Islet precursor cell (in vitro differentiated cells): ENCODE measurements at places on chromosomes 2 and 18.

GRCh38 chr2:70300771-70301343 is 1.0 kb downstream of the FAM136A start:
- DNase-seq = no peak

DNA sequence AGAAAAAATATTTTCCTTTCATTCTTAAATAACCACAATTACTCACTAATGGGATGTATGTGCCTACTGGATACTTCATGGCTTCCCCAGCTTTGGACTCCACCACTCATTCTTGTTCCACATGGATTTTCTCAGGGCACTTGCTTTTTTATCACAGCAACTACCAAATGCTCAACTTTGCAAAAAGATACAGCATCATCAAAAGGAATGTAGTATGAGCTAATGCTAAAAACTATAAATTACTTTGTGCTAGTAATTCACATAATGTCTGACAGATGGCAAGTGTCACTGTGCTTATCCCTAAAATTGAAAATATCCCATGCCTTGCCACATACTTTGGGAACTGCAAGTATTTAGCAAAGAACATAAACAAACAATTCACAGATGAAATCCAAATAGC is 130.4 kb upstream of the ZFP36L2 start:
- DNase-seq = no peak

GRCh38 chr2:182179176-182179575 is 193.5 kb downstream of the PPP1R1C start:
- DNase-seq = no peak

DNA sequence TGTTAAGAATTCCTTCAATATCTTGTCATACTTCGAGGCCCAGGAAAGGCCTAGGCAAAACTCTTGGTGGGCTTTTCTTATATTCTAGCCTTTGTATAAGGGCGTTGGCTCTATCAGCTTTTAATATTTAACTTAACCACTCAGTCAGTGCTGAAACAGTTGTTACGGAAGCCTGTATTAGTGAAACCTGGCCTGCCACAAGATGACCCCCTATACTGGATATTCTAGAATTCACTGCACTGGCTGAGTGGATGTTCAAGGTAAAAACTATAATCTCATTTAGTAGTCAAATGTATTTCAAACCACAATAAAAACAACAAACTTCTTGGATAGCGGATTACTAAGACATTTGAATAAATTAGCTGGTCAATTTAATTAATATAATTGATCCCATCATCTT is 91.7 kb upstream of the HNMT start:
- DNase-seq = no peak

GRCh38 chr2:72236445-72237067 is 88.9 kb upstream of the CYP26B1 start:
- DNase-seq = no peak

DNA sequence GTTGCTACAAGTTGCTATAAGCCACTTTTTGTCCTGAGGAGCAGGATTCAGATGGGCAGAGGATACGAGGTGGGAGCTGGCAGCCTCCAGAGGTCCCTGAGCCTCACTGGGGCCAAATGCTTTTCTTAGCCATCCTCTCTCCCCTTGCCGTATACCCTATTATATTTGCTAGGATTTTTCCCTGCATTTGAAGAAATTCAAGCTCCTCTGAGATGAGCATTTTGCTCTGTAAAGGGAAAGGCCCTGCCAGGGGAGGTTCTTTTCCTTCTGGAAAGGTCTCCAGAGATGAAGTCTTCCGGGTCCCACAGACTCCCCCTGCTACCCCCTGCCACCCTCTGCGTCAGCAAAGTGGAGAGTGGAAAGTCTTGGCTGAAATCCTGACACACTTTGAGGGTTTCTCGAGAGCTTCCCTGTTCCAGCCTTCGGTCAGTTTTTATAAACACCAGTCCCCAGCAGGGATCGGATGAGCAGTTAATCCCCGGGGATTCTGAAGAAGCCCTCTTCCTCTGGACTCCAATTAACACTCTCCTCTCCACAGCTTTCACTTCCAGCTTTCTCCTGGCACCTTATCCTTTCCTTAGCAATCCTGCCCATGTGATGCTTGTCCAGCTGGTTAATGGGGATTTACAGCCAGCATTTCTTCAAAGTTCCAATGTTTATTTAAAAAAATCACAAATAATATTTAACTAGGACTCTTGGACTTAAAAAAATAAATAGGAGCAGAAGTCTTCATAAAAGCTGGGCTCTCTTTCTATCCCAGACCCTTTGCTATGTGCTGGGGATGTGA is 13.1 kb downstream of the CYRIA start:
- no peak for DNase-seq

DNA sequence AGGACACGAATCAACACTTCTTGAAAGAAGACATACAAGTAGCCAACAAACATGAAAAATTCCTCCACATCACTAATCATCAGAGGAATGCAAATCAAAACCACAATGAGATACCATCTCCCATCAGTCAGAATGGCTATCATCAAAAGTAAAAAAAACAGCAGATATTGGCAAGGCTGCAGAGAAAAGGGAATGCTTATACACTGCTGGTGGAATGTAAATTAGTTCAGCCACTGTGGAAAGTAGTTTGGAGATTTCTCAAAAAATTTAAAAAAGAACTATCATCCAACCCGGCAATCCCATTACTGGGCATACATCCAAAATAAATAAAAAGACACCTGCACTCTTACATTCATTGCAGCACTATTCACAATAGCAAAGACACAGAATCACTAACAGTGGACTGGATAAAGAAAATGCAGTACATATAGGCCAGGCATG is 78.7 kb downstream of the GRB14 start:
- no peak for DNase-seq

GRCh38 chr2:200943527-200944105 is 19.8 kb downstream of the ORC2 start:
- no peak for DNase-seq

GRCh38 chr2:85245891-85246290 is 81.9 kb downstream of the TGOLN2 start:
- DNase-seq = no peak

DNA sequence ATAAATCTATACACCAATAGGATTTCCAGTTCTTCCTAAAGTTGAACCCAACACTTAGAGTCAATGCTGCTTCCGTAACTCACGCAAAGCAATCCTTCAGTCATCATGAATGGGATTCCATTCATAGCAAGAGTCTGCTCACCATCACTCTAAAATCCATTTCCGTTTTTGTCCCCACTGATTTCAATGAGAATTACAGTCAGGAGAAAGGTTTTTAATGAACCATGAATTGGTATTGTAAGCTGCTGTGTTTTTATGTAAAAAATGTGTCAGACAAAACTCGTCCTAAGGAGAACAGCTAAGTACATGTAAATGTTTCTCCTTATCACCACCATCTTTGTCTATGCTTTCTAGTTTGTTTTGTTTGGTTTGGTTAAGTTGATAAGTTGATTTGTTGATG is 391.5 kb downstream of the IRS1 start:
- no peak for DNase-seq

DNA sequence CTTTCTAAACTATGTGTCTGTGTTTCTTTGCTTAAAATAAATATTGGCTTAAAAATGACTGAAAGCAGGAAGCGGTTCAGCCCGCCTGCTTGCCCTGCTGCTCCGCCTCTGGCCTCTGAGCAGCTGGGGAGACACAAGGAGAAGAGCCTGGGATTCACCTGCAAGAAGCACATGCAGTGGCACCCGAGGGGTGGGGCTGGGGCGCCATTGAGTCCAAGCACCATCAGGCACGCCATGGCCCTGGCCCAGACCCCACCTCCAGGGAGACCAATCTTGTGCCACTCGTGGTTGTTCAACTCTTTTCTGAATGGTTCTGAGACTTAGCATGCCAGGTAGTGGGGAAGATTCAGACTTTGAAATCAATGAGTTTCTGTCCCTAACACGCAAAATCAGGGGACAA is 495.5 kb upstream of the MYT1L start:
- DNase-seq = peak; percentile 38

- DNase-seq = no peak
These were observed 7.1 kb upstream of the TGIF1 start for GRCh38 chr18:3442919-3443318.

GRCh38 chr2:165898381-165898780 is 55.2 kb downstream of the TTC21B start:
- DNase-seq = peak; percentile 65

GRCh38 chr2:19944205-19944845 is 42.5 kb upstream of the TTC32 start:
- DNase-seq = no peak

DNA sequence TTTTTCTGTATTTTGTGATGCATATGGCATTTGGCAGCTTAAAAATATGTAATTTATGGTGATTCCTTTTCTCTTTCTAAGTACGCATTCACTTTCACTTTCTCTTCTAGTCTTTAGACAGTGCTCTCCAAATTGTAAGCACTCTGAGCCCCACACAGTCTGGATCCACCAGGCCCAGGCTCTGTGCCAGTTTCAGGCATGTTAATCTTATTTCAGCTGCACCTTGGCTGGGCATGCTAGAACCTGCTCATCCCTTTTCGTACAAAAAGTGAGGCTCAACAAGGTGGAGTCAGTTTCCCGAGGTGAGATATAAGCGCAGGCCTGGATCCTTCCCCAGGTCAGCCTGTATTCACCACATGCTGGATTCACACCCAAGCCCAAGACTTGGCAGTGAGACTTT is 203.9 kb downstream of the MTX2 start:
- no peak for DNase-seq

GRCh38 chr2:189210250-189211087 is 30.9 kb upstream of the COL5A2 start:
- no peak for DNase-seq

- no peak for DNase-seq
These were observed 4.6 kb upstream of the FMNL2 start for GRCh38 chr2:152330235-152330866.

DNA sequence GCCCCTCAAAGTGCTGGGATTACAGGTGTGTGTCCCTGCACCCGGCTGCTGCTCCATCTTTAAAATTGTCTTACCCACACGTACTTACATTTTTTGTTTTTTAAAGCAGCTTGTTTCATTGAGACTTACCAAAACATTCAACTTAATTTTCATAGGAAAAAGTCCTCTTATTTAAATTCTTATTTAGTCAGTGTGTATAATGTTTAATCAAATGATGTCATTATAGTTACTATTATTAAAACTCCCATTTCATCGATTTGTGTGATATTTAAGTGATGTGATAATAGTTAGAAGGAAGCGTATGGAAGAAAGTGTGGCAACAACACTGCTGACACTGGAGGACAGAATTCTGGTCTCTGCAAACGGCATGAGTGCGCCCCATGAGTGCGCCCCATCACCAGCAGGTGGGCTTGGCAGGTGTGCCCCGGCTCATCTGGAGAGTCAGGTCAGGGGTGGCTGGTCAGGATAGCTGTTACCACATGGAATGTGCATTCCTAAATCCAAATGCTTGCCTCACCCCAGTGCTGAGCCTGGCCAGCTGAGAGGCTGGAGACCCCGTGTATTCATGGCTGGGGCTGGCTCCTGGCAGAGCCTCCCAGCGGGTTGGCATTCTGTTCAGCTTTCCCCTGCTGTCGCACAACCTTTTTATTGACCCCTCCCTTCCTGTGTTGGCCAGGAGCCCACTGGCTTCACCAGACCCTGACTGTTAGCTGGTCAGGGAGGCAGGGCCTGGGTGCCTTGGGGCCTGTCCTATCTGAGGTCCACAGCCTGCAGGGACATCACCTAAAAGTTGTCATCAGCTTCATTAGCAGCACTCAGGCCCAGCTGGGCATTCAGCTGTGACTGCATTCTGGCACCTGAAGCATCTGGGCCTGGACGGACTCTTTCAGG is 79.7 kb downstream of the AGAP1 start:
- DNase-seq = no peak

DNA sequence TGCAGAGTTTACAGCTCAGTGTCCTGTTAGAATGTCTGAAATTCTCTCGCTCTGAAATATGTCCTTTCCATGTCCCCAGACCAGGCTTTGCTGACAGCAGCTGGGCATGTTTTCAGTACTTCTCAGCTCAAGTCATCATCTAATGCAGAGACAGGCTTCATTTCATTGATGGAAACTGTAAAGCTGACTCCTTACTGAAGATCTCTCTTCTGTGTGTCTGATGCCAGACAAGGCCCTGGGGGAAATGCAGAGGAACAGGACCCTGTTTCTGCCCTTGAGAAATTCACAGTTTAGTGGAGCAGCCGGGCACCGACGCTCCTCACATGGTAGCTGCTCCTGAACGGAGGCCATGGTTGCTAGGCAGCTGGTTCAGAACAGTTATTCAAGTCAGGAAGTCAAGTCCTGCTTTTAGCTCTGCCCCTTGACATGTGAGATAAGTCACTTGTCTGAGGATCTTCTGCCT is 24.6 kb upstream of the FZD7 start:
- no peak for DNase-seq

DNA sequence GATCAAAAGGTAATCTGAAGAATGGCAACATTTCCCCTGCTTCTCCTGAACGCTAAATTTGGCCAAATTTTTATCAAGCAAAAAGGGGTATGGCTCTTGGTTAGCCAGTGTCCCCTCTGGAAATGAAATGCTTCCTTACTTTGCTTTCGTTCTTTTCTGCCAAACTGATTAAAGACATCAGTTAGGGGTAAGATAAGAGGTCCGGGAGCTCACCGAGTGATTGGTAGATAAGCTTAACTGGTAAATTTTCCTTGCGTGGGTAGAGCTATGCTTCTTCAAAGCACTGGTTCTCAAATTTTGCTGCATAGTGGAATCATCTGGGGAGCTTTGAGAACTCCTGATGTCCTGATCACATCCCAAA is 62.7 kb upstream of the MAPRE2 start:
- DNase-seq = no peak

DNA sequence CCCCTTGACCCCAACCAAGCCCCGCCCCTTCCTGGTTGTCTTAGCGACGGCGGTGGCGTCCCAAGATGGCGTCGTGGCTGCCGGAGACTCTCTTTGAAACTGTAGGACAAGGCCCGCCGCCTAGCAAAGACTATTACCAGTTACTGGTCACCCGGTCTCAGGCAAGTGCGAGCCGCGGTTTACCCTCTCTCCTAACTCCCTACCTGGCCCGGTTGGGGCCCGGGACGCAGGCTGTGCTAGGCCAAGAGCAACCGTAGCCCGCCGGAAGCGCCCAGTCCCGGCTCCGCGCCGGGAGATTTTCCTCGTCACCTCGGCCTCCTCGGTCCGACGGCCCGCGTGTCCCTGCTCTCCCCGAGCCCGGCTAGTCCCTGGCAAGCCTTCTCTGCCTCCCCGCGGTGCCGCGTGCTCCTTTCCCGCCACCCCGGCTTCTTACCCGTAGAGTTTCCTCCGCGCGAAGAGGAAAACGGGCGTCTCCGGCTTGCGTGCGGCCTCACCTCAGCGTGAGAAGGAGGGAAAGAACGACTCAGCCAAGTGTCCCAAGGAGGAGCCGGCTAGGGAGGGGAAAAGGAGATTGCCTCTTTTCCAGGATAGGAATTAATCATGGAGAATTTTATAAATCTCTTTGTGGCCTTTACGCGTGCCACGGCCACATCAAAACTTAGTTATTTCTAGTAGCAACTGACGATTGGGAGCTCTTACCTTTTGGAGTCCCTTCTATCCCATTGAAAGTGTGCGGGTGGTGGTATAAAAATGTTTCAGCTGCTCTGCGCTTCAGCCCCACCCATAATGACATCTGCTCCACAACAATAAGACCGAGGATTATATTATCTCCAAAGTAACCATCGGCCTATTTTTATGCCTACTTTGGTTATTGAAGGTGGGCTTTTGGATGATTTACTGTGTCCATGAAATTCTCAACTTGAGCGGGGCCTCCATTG is at the start of gene FBXO36:
Gene FBXO36, plus strand, starts transcription at position 55 of the 938 bp plus-strand sequence. Its CDS starts 11 bp downstream, at position 66.
- peak; percentile 93 for DNase-seq
